Lung (tissue), 17 donors: ENCODE measurements at places on chromosomes 4 and X. TPM values are rescaled to one million over a fixed set of nuclear protein-coding genes. Genes with fewer than 3 reads are reported as not detected.
A peak's percentile ranks its signal among the peaks of the same experiment; 100 is the strongest.

The NXF2B gene
- total RNA-seq: not detected

The GAB3 gene
- 12.2 TPM for total RNA-seq

- H3K27me3 ChIP-seq: no peaks in the 10 kb centered on the region
- no peaks in the 10 kb centered on the region for H3K4me1 ChIP-seq
- H3K27ac ChIP-seq: no peak overlapping the region
- peaks cover 2% of the 10 kb centered on the region for H3K36me3 ChIP-seq
These were observed 41.4 kb downstream of the ABHD18 start for GRCh38 chr4:128006592-128006991.

DNA sequence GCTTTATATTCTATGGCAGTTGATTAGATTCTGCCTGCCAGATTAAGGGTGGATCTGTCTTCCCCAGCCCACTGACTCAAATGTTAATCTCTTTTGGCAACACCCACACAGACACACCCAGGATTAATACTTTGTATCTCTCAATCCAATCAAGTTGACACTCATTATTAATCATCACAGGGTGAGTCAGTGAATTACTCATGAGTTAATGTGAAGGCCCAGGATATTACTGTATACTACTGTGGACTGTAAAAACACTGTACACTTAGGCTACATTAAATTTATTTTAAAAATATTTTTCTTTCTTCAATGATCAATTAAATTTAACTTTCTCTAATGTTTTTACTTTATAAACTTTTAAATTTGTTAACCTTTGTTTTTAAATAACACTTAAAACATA is 87.7 kb downstream of the NAP1L3 start:
- no peak overlapping the region for H3K27ac ChIP-seq
- H3K4me3 ChIP-seq: no peak overlapping the region
- no peaks in the 10 kb centered on the region for H3K27me3 ChIP-seq
- no peak for DNase-seq
- no peaks in the 10 kb centered on the region for H3K36me3 ChIP-seq

- no peak overlapping the region for H3K4me3 ChIP-seq
- no peak overlapping the region for H3K27ac ChIP-seq
- no peaks in the 10 kb centered on the region for H3K4me1 ChIP-seq
- no peak for DNase-seq
These were observed 6.5 kb upstream of the SERTM2 start for GRCh38 chrX:111504941-111505340.

DNA sequence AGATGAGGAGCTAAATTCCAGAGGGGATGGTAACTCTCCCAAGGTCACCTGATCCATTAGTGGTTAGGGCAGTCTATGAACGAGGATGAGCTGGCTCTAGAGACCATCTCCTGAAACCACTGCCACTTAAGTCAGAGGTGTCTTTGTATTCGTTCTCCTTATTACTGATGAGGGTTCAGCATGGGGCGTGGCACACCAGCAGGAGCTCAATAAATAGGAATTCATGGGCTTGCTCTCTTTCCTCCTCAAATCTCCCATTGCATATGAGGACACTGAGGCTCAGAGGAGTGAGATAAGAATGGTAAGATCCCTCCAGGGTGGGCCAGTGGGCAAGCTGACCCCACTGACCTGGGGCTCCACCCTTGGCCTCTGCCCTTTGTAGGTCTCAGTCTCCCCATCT is 1.7 kb upstream of the GATA1 start:
- H3K4me3 ChIP-seq: no peak overlapping the region
- H3K36me3 ChIP-seq: no peaks in the 10 kb centered on the region
- H3K27ac ChIP-seq: no peak overlapping the region
- DNase-seq: no peak
- H3K27me3 ChIP-seq: no peaks in the 10 kb centered on the region

GRCh38 chr4:4859325-4859798 is at the start of gene MSX1:
Gene MSX1, plus strand, starts transcription at chr4:4859665. Its CDS starts 235 bp downstream, at chr4:4859900.
- H3K27me3 ChIP-seq: peaks cover 75% of the 10 kb centered on the region
- H3K36me3 ChIP-seq: no peaks in the 10 kb centered on the region
- peak; percentile 88 for DNase-seq
- peak within 1 kb of the TSS; percentile 70 for H3K4me3 ChIP-seq
- H3K4me1 ChIP-seq: no peaks in the 10 kb centered on the region

DNA sequence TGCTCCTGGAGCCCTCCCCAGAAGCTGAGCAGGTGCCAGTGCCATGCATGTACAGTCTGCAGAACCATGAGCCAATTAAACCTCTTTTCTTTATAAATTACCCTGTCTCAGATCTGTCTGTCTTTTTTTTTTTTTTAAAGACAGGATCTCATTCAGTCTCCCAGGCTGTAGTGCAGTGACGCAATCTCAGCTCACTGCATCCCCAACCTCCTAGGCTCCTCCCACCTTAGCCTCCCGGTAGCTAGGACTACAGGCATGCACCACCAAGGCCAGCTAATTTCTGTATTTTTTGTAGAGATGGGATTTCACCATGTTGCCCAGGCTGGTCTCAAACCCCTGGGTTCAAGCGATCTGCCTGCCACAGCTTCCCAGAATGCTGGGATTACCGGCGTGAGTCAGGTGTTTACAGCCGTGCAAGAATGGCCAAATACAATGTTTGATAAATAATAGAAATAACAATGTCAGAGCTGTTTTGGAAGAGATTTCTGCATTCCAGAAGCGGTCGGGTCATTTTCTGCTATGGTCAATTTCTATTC is 68.8 kb downstream of the SLC2A9 start:
- peaks cover 2% of the 10 kb centered on the region for H3K4me1 ChIP-seq
- no peak overlapping the region for H3K27ac ChIP-seq
- DNase-seq: no peak
- no peaks in the 10 kb centered on the region for H3K36me3 ChIP-seq
- H3K27me3 ChIP-seq: no peaks in the 10 kb centered on the region

GRCh38 chr4:22385611-22386011 is 130.3 kb downstream of the ADGRA3 start:
- no peak for DNase-seq
- no peak overlapping the region for H3K27ac ChIP-seq
- peaks cover 7% of the 10 kb centered on the region for H3K36me3 ChIP-seq
- no peaks in the 10 kb centered on the region for H3K27me3 ChIP-seq
- no peak overlapping the region for H3K4me3 ChIP-seq

GRCh38 chr4:130183766-130184165 is 1087.8 kb downstream of the C4orf33 start:
- H3K4me3 ChIP-seq: no peak overlapping the region
- H3K27ac ChIP-seq: no peak overlapping the region
- no peaks in the 10 kb centered on the region for H3K4me1 ChIP-seq
- no peaks in the 10 kb centered on the region for H3K36me3 ChIP-seq
- no peaks in the 10 kb centered on the region for H3K27me3 ChIP-seq
